ENCODE measurements at places on chromosomes 12 and 14.

DNA sequence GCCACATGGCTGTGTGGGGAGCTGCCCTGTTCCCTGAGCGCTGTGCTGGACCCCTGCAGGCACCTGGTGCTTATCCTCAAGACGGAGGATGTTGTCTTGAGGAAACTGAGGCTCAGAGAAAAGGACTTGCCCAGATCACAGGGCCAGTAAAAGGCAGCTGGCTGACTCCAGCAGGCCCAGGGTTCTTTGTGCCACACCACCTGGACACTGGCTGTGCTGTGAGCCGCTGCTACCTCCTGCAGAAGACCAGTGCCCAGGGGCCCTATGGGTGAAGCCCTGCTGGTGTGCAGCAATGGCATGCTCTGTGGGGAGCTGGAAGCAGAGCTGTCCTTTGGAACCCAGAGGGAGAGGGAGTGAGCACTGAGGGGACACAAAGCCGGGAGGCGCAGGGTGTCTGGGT, 75.9 kb downstream of the DDX51 start:
- no peak for DNase-seq

DNA sequence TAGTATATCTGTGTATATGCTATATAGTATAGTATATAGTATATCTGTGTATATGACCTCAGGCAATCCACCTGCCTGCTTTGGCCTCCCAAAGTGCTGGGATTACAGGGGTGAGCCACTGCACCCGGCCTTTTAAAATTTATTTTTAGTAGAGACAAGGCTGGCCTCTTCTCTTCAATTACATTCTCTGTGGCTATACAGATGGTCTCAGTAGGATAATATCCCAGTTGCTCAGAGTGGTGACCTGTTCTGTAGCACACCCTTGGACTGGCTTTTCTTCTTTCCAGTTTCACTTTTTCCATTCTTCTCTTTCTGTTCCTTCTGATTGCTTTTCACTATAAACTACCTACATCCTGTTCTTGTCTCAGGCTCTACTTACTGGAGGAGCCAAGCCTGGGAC, 3.1 kb upstream of the NFATC4 start:
- no peak for DNase-seq

DNA sequence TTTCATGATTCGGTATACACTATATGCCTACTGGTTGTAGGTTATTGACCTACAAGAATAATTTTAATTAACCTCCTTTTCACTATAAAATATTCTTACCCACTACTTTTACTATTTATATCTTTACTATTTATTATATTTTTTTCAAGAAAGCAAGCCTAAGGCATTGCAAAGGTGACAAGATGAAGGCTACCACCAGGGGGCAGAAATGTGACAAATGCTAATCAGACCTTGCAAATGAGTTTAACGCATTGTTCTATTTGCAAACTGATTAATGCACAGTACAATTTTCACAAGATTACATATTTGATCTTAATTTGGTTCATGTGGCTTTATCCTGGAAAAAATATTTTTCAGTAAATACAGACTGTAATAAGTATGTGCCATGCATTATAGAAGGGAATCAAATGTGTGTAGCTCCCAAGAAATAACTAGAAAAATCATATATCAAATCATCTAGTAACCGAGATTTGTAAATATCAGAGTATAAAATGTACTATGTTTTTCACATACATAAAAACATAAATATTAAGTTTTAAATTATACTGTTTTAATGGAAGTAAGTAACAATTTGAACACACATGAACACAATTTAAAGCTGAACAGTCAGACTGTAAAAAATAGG, 107.0 kb downstream of the ADAMTS20 start:
- DNase-seq, result no peak

DNA sequence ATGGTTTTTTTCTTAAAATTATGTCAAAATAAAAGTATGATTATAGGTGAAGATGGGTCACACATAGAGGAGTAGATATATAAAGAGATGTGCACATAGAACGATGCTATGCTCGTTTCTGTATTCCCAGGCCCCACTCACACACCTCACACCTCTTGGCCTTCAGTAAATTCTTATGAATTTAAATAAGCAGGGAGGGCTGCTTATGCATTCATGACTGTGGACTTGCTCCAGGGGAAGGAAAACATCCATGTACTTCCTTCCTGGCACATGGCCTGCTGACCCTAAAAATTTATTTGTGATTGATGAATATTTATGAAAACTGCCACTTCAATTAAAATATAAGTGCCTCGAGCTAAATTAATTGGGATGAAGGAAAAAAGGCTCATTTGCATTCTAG, 1306.7 kb upstream of the TMEM132C start:
- DNase-seq, result no peak

- no peak for DNase-seq
These were observed 25.8 kb downstream of the GPR135 start for GRCh38 chr14:59439256-59439965.

GRCh38 chr14:30194741-30195148, 267.1 kb upstream of the PRKD1 start:
- no peak for DNase-seq

- no peak for DNase-seq
These were observed 253.4 kb downstream of the BTG1 start for GRCh38 chr12:91892081-91892855.

- DNase-seq, result no peak
These were observed 441.6 kb upstream of the FBXO33 start for GRCh38 chr14:39873791-39874190.

GRCh38 chr14:103423050-103423461, 37.8 kb downstream of the MARK3 start:
- no peak for DNase-seq

DNA sequence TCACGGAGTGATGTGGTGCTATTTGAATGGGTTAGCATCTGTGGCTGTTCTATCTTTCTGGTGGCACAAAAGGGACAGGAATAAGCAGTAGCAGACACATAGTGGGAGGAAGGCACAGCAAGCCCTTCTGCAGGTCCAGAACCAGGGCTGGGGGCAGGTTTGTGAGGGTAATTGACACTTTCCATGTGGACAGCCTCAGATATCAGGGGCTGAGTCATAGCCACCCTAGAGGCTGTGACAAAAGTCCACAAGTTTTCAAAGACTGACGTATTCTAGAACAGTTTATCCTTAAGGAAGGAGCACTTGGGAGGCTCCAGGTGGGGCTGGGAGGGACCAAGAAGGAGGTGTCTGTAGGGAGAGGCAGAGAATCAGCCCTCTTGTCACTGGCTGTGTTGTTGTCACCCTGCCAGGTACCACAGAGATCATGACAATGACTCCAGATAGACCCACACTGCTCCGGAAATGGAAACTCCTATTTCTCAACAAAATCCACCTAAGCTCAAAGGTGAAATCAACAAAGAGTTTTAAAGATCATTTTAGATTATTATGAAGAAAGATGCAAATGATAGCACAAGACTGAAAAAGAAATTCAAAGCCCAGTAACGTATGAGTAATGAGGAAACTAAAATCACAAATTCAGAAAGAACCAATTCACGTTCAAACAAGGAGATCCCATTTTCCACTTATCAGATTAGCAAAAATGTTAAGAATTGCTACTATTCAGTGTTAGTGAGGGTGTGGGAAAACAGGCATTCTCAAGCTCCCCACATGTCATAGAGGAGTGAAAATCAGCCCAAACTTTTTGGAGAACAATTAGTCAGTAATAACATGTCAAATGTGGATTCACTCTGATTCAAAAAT, 48.3 kb downstream of the NFKBIA start:
- DNase-seq, result no peak

DNA sequence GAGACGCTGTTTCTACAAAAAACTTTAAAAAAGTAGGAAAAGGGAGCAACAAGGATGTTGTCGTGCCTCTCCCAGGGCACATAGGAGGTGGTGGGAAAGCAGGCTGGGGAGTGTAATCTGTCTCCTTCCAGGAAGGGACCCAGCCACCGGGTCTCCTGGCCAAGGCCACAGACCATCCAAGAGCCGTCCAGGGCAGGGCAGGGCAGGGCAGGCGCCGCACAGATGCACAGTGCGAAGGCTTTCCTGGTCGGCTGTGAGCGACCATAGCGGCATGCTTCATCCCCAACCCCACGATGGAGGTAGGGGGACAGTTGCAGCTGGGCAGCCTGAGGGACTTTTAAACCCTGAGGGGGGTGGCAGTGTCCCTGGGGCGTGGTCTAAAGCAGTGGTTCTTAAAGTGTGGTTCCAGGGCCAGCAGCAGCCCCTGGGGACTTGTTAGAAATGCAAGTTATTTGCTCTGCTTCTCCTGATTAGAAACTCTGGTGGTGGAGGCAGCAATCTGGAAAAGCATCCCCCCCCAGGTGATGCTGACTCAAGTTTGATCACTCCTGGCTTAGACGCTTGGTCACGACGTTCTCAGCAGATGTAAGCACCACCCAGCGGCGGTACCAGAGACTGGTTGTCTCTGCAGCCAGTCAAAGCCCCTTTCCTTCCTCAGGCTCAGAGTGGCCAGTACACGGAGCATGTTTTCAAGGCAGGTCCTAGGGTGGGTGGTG, 197.4 kb upstream of the PRMT8 start:
- no peak for DNase-seq

- DNase-seq, result no peak
These were observed 677 bp downstream of the C12orf75 start for GRCh38 chr12:105330931-105331804.

DNA sequence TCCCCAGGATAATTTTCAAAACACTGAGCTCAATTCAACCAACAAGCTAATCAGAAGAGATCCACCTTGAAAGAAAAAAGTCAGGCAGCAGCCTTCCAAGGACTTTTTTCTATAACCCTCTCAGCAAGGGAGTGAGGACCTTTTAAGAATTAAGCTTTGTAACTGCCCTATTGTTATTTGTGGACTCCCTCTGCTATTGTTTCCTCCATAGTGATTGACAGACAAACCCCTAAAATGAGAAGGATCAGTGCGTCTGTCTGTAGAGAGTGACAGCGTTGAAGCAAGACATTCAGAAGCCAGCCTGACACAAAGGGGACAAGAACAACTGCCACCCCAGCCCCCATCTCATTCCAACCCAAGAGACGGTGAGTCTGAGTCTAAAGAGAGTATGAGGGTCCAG, 30.3 kb upstream of the BTG1 start:
- no peak for DNase-seq

- DNase-seq, result no peak
These were observed 104.4 kb downstream of the PPM1A start for GRCh38 chr14:60353420-60353819.

- no peak for DNase-seq
These were observed 46.6 kb downstream of the TSPAN11 start for GRCh38 chr12:30973175-30973574.

- no peak for DNase-seq
These were observed 6.5 kb downstream of the NFE2 start for GRCh38 chr12:54294152-54294952.

- DNase-seq, result no peak
These were observed 127.3 kb upstream of the CCND2 start for GRCh38 chr12:4145990-4146859.

GRCh38 chr14:54603362-54603761, 36.4 kb downstream of the SAMD4A start:
- DNase-seq, result no peak

DNA sequence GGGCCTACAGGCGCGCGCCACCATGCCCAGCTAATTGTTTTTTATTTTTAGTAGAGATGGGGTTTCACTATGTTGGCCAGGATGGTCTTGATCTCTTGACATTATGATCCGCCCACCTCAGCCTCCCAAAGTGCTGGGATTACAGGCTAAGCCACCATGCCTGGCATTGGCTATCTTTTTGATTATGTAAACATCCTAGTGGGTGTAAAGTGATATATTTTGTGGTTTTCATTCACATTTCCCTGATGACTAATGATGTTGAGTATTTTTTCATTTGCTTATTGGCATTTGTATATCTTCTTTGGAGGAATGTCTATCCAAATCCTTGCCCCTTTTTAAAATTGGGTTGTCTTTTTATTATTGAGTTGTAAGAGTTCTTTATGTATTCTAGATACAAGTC, 16.3 kb downstream of the CREBL2 start:
- no peak for DNase-seq

- no peak for DNase-seq
These were observed 34.2 kb upstream of the PLEKHA5 start for GRCh38 chr12:19095331-19095730.

GRCh38 chr12:48508987-48509386, 16.4 kb upstream of the OR8S1 start:
- no peak for DNase-seq

DNA sequence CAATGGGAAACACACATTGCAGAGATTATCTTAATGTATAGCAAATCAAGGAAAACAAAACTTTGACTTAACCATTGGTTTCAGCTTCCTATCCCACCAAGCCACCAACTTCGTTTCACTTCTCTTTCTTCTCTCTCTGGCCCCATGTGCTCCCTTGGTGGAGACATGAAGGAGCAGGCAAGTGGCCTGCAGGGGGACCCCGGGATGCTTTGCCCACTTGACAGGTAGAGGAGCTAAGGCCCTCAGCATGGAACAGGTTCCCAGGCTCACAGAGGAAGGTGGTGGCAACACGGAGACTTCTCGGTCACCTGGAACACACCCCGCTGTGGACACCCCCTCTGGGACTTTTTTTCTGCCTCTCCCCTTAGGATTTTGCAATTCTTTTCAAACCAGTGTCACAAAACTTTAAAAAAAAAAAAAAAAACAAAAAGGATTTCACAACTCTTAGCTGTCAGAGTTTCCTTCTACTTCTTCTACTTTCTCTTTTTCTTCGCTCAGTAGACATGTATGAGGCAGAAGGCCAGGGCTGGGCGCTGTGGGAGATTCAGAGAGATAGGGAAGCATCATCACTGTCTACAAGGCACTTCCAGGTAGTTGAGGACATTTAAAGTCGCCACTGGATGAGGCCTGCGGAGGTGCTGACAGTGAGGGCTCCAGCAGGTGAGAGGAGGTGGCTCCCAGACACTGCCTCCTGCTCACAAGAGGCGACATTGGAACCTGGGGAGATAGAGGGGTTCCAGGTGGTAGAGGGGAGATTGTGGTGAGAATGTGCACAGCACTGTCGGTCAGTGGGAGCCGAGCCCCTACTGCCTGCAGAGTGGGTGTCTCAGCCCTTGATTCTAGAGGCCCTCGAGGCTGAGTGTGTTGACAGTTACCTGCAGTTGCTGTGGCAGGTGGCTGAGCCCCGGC, 119.6 kb downstream of the GCH1 start:
- DNase-seq, result no peak

DNA sequence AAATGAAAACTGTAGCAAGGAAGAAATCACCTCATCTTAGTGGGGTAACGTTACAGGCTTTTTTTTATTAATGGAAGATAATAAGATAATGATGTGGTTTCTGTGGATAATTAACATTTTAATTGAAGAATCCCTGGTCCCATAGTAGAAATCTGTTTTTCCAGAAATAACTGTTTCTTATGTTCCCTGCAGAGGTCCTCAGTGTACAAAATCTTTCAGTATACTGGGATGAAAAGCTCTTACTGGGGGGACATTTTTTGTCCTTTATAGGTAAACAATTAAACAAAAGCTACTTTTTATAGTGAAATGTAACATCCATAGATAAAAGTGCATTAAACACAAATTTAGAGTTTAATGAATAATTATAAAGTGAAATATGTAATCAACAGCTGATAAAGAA, 312.2 kb downstream of the ATXN7L3B start:
- DNase-seq, result no peak

DNA sequence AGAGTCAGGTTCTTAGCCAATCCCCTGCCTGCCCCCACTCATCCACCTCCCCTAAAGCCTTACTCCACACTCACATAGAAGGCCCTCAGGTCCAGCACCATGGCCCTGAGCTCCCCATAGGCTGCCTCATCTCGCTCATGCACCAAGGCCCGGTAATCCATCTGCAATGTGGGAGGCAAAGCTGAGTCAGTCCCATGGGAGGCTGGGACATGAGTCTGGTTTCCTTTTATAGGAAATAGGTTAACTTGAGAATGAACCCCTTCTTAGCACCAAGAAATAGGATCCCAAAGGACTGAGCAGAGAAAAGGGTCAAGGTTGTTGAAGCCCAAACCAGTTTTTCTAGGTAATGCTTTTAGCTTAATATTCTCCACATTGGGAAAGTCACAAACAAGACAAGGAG, 2.1 kb upstream of the EMC9 start:
- DNase-seq, result no peak

Measured in NCI-H2227 treated with DMSO at 0.1 percent for 48 hours (cell line).